ENCODE measurements at places on chromosomes 6 and 20.

- no peak for DNase-seq
Measured at GRCh38 chr20:5046656-5047339, 45.5 kb upstream of the SLC23A2 start.

- no peak for DNase-seq
Measured at GRCh38 chr6:138568997-138569396, 69.7 kb upstream of the NHSL1 start.

DNA sequence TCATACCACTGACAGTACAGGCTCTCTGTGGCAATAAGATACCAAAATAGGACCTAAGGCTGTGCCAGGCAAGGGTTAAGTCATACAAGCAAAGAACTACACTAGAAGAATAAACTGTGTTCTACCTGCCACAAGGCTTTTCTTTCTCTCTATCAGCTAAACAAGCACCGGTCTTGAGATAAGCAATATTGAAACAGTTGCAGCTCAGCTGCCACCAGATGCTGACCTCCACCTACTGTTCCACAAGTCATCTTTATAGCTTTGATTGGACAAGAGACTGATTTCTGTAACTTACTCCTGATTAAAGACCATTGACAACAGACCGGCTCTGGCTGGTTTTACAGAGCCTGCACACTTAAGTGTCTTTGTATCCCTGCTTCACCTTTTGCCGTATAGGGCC lies 24.1 kb downstream of the SCP2D1 start:
- DNase-seq, result no peak

DNA sequence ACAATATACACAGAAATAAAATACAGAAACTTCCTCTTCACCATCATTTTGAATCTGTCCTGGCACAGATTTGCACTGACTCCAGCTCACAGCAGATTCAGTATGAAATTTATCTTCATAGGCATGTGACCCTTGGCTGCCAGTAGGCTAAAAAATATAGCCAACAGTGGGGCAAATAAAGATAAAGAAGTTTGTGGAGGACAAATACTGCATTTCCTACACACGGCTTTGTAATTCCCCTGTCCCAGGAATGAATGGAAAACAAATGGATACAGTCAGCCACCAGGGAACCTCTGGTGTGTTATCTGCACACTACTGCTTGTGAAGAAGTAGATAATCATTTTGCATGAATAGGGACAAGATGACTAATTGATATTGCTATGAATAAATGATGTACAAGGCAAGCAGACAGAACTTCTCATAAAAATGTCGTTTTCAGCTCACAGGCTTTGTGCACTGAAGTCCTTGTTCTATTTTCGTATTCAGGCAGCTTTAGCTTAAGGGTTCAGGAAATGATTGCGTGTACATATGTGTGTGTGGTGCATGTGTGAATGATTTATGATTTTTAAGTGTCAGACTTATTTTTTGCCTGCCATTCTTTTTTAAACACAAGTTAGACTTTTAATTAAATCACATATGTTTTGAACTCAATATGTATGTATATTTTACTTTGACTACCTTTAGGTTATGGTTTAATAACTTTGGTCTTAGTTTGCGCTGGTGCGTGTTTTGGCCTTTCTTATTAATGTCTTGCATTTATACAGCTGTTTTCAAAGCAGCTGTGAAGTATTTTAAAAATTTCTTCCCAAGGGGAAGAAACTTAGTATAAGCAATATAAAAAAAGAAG lies 543.8 kb upstream of the JAG1 start:
- DNase-seq, result no peak

DNA sequence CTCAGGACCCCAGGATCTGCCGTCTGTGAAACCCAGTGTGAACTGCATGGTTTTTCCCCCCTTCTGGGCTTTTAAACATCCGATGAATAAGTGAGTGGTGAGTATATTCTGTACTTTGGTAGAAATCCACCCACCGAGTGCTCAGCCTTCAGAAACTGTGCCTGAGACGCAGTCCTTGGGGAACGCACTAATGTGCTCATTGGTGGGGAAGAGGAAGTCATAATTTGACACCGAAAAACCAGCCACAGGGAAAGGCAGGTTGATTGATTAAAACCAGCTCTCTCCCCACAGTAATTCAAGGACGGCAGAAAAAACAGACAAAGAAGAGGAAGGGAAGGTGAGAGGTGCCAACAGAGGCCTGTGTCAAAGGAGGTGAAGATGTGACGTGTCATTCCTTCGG lies 21.7 kb downstream of the EDN3 start:
- DNase-seq, result no peak

DNA sequence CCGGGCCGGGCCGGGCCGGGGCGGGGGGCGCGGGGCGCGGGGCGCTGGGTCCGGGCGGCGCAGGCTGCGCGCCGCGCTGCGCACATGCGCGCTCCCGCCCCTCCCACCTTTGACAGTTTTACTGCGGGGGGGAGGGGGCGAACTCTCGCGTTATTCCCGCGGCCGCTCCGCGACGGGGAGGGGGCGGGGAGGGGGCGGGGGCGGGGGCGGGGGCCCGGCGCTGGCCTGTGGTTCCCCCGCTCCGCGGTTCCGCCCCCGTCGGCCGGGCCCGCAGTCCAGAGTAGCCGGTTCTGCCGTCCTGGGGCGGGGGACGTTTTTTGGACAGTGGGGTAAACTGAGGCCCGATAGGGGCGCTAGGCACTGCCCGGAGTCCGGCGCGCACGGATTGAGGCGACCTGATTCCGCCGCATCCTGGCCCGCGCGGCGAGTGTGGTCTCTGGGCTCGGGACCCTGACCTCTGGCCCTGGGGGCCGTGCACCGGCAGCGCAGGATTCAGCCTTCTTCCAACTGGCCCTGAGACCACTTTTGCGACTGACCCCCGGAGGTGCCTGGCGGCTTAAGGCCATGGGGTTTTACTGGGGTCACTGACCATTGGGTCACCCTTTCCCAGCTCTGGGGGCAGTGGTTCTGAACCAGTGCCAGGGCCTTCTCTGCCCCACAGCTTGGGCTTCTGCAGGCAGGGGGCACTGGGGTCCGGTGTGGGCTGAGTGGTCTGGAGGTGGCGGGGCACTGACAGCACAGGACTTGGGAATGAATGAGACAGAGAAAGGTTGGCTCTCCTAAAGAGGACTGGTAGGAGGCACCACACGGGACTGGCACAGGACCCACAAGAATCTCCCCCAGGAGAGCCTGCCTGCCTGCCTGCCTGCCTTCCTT lies at the start of gene ZNF512B:
ZNF512B (minus strand) TSS at position 93 of the 876 bp plus-strand sequence. CDS start 1,980 bp downstream, outside the sequence.
- no peak for DNase-seq

- DNase-seq, result no peak
Measured at GRCh38 chr6:37850260-37850659, 30.7 kb downstream of the ZFAND3 start.
